Activated CD4-positive, alpha-beta T cell treated with anti-CD3 and anti-CD28 coated beads, Interleukin-2, amount 50 U/mL, for 1 hour (primary cell): ENCODE measurements at places on chromosomes 2 and 18.

DNA sequence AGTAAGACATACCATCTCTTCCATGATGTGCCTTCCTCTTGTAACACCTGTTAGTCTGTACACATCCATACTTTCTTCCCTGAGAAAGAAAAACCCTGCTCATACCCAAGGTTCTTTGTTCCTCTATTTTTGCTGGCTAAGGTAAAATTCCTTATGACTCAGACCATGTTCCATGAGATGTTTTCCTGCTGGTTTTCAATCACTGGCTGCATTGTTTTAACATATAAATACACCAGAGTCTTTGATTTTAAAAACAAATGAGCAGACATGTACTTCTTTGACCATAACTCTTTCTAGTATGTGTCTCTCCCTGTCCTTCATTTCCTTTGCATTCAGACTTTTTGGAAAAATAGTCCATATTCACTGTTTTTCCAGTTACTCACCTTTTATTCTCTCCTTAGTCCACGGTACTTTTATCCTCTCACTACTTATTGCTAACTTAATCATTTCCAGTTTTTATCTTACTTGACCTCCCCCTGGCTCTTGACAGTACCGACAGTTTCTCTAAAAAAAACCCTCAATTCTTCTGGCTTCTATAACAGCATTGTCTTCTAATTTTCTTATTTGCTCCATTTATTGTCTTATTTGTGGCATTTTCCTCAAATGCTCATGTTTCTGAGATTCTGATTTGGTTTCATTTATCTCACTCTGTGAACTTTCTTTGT is 4.3 kb downstream of the VAPA start:
- no peak for DNase-seq

DNA sequence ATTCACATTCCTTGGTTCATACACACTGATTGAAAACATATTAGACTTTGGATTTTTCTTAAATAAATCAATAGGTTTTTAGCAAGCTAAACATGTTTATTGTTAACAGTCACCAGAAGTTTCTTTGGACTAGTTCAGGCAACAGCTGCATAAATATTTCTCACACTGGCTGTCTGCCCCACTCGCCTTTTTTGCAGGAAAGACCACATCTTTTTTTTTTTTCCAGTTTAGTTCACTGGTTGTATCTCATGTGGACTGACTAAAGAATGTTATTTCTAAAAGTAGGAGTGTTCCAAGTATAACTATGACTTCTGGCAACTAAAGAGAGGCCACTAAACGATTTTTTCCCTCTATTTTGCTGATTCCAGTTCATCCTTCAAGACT is 31.1 kb downstream of the SLC40A1 start:
- no peak for DNase-seq

GRCh38 chr2:168545439-168546082 is 89.5 kb downstream of the CERS6 start:
- DNase-seq, result no peak

DNA sequence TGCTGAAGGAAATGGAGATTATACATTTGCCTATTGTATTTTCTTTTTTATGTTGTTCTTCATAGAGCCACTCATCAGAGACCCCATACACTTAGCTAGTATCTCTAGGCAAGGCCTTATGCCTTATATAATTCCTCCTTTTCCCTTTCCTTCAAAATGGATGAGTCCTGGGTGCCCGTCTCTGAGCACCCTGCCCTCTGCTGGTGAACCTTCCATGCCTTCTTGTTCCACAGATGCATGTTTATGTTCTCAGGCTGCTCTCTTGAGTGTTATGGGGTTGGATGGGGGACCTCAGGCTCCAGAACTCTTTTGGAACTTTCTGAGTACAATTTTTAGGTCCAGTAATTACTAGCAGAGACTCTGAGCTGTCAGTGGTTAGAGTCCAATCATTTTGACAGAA is 368.6 kb upstream of the SPRED2 start:
- no peak for DNase-seq

DNA sequence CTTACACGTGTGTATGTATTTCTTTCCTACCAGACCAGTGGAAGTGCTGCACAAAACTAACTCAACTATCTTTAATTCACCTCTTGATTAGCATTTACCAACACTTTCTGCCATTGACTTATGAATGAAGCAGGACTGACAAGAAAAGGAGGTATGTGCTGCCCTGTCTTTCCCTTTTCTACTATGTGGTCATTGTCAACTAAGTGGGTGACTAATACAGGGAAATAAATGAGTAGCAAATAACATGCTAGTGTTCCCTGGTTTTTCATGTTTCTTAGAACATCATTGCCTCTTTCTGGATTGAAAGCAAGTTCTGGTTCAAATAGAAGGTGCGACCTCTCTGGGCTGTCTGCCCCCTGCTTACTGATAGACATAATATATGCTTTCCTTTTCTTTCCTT is 58.0 kb downstream of the LINC00305 start:
- no peak for DNase-seq

DNA sequence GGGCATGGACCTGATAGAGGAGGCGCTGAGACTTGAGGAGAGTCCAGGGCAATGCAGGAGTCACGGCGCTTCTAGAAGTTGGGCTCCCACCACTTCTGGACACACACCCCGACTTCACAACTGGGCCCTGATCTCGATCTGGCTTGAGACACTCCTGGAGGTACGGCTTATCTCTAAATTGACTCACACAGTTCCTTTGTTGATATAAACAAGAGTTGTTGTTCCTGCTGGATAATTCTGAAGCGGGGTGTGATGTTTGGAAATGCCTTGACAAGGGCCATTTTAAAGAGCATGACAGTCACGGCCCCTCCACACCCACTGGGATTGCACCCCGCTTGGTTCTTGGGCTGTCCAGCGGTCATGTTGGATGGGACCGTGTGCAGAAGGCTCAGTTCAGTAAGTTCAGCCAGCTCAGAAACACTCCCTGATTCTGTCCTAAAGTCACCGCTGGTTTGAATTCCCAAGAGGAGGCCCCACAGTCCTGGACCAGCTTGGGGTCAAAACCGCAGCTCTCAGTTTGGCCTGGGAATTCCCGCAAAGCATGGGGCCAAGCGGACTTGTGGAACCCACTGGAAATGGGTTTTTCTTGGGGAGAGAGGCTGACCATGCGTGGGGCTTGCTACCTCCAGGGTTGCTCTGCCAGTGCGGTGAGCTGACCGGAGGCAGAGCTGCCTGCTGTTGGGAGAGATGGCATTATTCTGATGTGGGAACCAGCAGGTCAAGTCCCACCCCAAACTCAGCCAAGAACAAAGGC is 9.3 kb upstream of the NEU2 start:
- no peak for DNase-seq
